ENCODE measurements at places on chromosomes 1 and 21.

- DNase-seq: peak; percentile 71
Measured at GRCh38 chr1:1943834-1944570, 24.9 kb upstream of the TMEM52 start.

- no peak for DNase-seq
Measured at GRCh38 chr1:233719655-233720341, 105.9 kb downstream of the KCNK1 start.

DNA sequence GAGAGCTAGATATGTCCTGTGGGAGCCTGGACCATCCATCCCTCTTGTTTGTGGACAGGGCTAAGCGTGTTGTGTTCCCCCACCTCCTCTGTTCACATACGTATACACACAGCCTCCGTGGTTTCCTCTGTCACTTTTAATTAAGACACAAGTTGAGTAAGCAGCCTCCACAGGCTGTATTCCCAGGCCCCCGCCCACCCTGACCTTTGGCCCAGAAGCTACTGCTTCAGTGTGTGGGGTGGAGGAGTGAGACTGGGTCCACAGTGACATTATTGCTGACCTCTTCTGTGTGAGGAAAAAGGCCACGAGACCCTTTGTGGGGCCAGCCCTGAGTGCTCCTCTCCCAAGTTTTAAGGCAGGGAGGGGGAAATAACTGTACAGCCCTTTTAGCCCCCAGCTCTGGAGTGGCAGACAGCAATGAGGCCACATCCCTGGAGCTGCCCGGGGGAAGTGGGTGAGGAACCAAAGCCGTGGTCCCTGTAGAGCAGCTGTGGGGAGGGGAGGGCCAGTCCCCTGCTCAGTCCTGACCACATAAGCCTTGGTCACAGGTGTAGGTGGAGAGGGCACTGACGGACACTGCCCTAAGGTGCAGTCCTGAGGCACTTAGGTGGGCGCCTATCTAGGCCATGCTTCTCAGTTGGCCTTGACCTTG is 4.4 kb downstream of the ELOVL1 start:
- DNase-seq: peak; percentile 28

GRCh38 chr1:215647738-215648137 is 80.6 kb downstream of the KCTD3 start:
- DNase-seq: no peak

- no peak for DNase-seq
Measured at GRCh38 chr1:178684111-178684510, 40.9 kb upstream of the RALGPS2 start.

DNA sequence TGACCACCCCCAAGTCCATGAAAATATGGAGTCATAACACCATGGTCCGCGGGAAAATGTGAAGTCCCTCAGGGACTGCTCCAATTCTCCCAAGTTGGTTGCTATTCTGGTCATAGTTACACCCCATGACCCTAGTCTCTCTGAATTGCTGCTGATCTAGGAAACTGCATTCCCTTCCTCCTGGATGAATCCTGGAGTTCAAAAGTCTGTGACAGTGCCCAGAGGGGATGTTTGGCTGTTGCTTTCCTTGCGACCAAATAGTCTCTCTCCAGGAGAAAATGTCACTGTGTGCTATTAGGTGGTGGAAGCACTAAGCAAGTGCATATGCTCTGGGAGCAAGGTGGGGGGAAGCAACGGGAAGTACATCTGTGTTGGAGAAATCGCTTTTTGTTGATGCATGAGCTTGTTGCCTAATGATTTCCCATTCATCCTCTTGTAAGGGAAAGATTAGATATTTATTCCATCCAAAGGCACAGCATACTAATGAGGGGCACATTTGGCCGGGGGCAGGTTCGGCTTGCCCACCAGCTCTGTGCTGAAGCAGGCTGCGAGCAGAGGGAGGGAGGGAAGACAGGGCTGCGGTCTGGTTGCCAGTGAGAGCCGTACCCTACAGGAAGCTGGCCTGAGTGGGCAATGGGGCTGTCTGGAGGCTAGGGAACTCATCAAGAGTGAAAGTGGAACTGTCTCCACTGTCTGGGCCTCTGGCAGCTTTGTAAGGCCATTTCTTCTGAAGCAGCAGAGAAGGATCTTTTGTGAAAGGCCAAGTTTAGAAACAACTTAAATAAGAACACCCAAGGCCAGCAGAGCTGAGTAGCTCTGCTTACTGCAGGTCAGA is 27.2 kb downstream of the SYT6 start:
- no peak for DNase-seq

DNA sequence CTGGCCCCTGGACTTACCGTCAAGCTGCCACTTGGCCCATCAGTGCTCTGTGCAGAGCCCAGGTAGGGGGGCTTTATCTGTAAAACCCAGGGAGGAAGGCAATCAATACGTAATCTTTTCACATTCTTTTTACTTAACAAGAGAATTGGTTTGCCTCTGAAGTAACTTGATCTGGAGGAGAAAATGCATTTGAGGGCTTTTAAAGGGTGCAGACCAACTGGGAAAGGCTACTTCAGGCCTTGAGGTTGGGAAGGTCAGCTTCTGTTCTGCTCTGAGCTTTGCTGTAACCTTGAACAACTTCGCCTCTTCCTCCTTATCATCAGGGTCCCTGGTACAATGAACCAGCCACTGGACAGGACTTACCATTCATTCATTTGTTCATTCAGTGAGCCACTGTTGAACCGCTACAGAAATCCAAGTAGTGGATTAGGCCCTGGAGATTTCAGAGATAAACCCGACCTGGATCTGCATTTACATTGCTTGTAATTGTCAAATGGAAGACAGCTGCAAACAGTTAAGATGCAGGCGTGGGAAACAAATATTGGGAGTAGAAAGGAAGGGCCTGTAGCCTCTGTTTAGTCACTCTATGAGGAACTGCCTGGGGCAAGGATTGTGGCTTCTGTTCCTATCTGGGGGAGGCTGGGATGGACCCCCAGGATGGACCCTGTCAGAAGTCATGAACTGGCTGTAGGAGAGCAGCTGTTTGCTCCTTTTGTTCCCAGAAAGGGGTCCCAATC is 90.9 kb downstream of the MAN1C1 start:
- DNase-seq: no peak

DNA sequence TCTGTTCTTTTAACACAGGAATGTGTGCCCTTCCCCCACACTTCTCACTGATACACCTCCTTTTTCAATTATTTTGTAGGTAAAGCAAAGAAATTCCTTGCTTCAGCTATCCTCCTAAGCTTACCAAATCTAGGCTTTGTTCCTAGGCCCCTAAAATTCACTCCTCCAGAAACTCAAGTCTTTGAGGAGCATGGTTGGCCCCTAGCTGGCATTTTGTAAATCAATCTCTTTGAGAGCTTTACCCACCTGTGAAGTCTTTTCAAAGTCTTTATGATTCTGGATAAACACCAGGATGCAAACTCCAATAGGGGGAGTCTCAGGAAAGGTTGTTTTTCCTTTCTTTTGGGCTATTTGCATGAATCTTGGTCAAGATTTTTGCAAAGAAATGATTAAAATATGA is 82.9 kb upstream of the ZNF644 start:
- DNase-seq: no peak

DNA sequence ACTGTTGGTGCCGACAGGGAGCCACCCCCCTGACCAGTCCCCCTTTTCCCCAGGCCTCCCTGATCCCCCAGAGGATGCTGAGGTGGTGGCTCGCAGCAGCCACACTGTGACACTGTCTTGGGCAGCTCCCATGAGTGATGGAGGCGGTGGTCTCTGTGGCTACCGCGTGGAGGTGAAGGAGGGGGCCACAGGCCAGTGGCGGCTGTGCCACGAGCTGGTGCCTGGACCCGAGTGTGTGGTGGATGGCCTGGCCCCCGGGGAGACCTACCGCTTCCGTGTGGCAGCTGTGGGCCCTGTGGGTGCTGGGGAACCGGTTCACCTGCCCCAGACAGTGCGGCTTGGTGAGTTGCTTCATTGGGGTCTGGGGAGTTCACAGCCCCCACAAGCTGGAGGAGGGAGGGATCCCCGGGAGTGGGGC is 89.2 kb downstream of the TRIM11 start:
- DNase-seq: no peak

DNA sequence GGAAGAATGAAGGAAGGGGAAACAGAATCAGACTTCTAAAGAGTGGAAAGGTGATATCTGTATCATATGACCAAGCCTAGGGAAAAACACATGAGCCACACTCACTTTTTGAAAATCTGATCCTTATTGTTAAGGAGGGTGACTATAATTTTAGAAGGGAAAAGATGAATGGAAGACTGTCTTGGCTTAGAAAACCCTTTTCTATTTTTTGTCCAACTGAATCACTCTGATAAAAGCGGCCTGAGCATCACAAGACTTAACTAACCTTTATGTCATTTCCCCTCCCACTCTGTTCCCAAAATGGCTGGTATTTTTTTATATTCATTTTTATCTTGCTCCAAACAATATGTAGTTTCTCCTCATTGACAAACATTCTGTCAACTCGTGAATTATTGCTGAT is 169.8 kb downstream of the C1orf21 start:
- no peak for DNase-seq

DNA sequence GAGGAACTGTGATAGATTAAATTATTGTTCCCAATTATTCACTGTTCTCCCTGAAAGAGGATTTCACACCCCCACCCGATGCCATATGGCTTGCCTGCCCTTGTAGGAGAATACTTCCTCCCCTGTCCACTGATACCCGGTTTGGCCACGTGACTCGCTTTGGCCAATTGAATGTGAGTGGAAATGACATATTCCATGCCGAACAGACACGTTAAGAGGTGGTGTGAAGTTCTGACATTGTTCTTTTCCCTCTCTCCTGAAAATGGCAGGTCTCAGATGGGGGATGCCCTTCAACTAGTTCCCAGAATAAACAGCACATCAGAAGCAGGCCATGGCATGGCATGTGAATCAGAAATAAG is 5.3 kb downstream of the STUM start:
- DNase-seq: no peak

GRCh38 chr1:16266411-16267118 is 29.6 kb upstream of the CPLANE2 start:
- DNase-seq: no peak

DNA sequence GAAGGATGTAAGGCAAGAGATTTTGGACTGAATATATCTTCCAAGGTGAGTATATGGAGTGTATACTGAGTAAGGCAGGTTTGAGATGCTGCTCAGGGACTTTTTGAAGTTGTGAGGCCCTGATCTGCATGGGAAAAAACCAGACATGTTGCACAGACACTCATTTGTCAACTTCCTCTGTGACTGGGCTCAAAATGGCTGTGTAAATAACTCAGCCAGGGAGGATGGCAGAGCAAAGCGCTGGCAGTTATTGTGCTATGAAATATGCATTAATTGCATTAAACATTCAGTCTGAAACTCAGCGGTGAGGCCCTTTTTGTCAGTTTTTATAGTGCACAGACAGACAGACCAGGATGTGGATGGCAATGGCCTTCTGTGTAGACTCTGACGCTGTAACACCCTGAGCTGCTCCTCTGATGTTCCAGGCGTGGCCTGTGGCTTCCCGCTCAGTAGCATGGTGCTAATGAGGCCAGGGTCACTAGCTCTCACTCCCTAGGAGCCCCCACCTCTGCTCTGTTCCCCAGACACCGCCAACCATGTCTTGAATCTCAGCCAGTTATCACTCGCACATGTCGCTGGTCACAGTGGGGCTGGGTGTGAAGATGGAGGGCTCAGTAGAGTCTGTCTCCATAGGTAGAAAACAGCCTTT is 307.0 kb upstream of the PROX1 start:
- DNase-seq: no peak

GRCh38 chr1:31587720-31588423 is 11.6 kb downstream of the TINAGL1 start:
- DNase-seq: peak; percentile 72

DNA sequence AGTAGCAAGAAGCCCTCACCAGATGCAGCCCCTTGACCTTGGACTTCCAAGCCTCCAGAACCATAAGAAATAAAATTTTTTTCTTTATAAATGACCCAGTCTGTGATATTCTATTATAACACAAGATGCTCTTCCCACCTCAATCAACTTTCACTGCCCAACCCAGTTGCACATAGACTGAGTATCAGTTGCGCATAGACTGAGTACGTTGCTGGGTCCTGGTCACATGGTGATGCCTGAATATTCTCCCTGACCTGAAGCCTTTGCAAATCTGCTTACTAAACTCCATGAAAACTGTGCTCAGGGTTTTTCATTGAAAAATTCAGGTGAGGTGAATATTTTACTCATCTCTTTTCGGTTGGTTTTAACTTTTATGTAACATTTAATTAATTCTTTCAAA is 59.2 kb downstream of the ETS2 start:
- DNase-seq: no peak

GRCh38 chr21:17869115-17869514 is 50.0 kb upstream of the C21orf91 start:
- no peak for DNase-seq

DNA sequence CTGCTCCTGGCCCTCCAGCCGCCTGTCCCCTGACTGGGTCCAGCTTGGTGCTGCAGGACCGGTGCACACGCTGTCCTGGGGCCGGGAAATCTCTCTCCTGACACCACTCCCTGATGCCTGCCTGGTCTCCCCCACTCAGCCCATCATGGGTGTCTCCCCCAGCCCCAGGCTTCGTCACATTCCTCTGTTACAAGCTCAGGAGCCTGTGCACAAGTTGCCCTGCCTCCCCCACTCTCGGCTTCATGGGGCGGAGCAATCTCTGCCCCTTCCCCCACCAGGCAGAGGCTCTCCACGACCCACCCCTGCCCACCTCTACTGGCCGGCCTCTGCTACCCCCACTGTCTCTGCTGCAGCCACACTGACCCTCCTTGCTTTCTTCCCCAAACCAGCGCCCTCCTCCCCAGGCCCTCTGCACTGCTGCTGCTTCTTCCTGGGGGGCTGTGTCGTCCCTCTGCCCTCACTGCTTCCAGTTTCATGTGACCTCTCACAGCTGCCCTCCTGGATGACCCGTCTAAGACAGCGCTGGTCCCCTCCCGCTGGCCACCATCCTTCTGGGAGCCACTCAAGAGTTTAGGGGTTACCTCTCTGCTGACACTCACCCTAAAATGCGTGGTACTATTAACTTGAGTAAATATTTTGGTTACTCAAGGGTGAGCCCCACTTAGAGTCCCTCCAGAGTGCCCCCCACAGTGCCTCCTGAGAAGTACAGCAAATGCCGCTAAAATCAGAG is 5.7 kb upstream of the RIPK4 start:
- DNase-seq: no peak

DNA sequence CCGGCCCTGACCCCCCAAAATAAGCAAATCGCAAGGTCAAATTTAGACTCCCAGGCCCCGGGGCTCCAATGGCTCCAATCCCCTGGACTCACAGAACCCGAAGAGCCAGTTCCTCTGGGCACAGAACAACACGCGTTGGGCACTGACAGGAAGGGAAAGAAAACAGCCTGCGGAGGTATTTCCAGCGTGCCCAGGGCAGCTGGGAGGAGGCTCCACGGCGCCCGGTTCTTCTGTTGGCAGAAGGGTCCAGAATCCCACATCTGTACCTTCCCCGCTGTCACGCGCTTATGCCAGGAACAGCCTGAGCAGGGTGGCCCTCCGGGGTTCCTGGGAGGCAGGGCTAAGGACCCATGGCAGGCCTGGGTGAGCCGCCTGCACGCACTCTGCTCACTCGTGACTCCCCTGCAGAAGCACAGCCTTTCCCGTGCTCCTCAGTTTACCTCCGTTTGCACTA is 85.5 kb downstream of the RIPK4 start:
- DNase-seq: no peak

GRCh38 chr1:85839459-85839858 is 131.2 kb upstream of the ZNHIT6 start:
- DNase-seq: no peak

- no peak for DNase-seq
Measured at GRCh38 chr1:202944438-202944921, 13.6 kb downstream of the ADIPOR1 start.

Measured in activated CD4-positive, alpha-beta T cell treated with anti-CD3 and anti-CD28 coated beads for 48 hours (primary cell).